ENCODE measurements at places on chromosomes 6 and 20.
A peak's percentile ranks its signal among the peaks of the same experiment; 100 is the strongest.

- no peak for DNase-seq
These were observed 55.9 kb downstream of the TBC1D7 start for GRCh38 chr6:13272131-13273046.

DNA sequence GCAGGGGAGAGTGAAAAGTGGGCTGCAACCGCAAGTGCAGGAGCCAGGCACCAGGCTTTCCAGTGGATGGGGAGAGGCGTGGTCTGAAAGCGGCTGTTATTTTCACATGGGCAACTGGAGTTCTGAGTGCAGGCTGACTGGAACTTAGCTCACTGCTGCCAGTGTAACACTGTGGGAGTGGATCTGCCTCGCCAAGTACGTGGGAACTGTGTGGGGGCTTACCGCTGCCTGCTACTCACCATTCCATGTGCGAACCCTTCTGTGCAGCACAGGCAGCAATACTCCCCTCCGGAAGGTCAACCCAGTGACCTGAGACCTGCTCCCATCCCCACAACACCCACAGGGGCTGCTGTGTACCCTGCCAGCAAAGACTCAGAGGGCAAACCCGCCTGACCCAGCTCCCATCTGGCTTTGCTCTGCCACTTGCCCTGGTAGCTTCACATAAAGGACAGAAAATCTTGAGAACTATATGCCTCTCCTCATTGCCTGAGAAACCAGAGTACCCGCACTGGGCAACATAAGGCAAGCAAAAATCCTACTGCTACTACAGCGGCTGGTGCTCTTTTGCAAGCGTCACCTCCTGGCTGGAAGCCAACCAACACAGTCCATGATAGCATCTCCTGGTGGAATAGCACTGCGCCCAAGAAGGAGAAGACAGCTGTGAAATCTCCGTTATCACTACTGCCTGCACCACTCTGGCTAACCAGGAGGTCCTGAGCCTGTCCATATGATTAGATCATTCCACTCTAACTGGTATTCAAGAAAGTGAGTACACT, 54.4 kb upstream of the SIRPG start:
- no peak for DNase-seq

- DNase-seq: peak; percentile 88
These were observed 64.7 kb upstream of the MTHFD1L start for GRCh38 chr6:150800674-150801314.

- no peak for DNase-seq
These were observed 8.8 kb upstream of the NKX2-2 start for GRCh38 chr20:21522481-21523280.

- no peak for DNase-seq
These were observed 2.4 kb upstream of the SCGN start for GRCh38 chr6:25649611-25650010.

GRCh38 chr6:132511831-132512220, 1.1 kb downstream of the STX7 start:
- DNase-seq: no peak

DNA sequence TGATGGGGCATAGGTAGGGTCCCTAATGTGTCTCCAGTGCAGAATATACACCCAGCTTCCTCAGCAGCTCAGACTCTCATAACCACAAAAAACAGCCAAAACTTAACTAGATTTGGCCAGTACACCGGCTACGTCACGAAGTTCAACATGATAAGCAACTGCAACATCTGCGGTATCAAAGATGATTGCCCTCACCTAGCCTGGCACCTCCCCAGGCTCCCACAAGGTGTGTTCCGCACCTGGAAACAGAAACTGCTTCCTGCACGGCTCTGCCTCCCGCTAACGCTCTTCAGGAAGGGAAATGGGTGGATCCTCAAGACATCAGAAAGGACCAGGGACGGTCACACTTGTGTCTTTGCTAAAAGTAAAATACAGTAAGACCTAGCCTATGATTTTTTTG, 9.5 kb downstream of the TXNDC5 start:
- DNase-seq: no peak

DNA sequence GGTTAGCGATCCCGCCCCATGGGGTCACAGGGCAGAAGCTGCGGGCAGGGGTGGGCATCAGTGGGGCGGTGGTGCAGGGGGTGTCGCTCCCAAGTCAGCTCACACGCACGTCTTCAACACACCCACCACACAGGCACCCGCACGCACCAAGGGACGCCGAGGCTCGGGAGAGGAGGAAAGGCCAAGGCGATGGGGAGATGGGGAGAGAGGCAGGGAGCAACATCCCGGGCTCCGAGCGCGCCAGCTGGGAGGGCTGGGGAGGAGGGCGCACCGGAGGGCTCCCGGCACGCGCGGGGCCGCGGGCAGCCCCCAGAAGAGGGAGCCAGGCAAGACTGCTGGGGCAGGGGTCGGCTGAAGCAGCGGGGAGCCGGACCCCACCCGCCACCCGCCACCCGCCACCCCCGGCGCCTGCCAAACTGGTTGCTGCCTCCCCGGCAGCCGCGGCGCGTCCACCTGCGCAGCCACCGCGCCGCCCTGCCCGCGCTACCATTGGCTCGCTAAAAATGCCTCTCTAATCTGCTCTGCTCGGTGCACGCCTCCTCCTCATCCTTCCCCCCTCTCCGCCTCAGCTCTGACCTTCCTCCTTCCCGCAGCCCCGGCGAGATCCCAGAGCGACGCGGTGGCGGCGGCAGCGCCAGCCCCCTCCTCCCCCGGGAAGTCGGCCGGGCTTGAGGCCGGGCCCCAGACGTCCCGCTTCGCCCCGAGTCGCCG, at the start of gene PACSIN1:
PACSIN1 (plus strand) TSS at position 546 of the 711 bp plus-strand sequence. CDS start 60,230 bp downstream, outside the sequence.
- no peak for DNase-seq

- peak; percentile 56 for DNase-seq
These were observed 114.9 kb downstream of the AKAP7 start for GRCh38 chr6:131250122-131250521.

- DNase-seq: no peak
These were observed 427.3 kb upstream of the FLRT3 start for GRCh38 chr20:14764511-14765369.

GRCh38 chr6:38783443-38784228, 68.5 kb downstream of the DNAH8 start:
- DNase-seq: no peak

DNA sequence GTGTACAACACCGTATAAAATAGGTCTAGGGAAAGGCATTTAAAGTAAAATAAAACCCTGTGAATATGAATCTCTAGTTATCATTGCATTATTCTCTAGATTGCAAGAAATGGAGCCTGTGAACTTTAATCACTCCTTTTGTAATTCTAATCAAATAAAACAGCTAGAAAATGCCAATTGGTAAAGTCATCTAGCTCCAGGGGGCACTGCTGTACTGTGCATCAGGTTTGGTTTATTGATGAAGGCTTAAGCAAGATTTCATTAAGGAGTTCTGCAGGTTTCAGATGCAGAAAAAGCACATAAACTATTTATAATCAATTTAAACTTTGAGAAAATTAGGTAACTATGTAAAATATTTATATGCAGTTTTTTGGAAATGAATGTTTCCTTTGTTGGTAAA, 645.0 kb downstream of the PHF3 start:
- peak; percentile 54 for DNase-seq

- DNase-seq: no peak
These were observed 98.5 kb downstream of the CARMIL1 start for GRCh38 chr6:25377664-25378063.

DNA sequence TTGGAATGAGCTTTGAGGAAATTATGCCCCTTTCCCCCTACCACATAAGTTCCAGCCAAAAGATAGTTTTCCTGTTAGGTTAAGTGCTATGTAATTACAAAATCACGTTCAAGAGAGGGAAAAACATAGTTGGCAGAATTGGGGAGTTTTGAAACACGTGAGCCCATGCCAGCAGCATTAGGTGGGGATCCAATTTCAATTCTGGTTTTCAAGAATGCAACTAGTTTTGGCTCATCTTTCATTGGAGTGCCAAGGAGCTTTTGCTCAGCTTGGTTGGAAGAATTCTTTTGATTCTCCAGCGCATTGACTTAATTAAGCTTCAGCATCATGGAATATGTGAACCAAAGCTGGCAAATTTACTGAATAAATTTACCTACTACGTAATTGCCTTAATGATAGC, 95.9 kb downstream of the SAMD5 start:
- DNase-seq: no peak

DNA sequence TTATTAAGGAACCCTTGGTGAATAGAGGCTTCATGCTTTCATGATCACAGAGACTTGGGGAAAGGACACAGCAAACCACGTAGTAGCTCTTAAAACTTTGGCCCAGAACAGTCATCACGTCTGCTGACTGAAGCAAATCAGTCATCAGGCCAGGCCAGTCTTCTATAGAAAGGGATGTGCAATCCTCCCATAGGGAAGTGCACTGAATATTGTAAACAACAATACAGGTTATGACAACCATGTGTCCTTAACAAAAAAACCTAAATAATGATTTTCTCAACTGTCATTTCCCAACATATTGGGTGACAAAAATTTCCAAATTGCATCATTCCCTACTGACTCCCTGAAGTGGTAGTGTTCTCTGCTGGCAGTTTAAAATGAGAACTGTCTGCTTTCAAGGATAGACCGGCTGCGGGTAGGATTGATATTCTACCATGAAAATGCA, 388.2 kb upstream of the CITED2 start:
- peak; percentile 49 for DNase-seq
